Activated CD8-positive, alpha-beta memory T cell treated with anti-CD3 and anti-CD28 coated beads for 24 hours (primary cell): ENCODE measurements at places on chromosomes 13 and 19.

DNA sequence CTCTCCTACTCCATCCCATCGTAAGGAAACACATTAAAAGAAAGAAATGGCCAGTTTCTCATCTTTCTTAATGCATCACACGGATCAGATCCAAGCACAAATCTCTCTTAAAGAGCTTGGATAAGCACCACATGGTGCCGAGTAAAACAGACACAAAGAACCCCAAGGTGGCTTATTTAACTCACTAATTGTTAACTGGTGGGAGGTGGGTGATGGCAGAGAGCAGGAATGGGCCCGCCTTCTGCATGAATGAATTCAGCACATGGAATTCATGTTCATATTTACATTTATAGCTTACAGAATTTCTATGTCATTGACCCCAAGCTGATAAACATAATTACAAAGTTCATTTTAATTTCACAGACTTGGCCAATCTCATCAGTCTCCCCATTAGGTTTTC is 89.9 kb downstream of the MZT1 start:
- no peak for DNase-seq

DNA sequence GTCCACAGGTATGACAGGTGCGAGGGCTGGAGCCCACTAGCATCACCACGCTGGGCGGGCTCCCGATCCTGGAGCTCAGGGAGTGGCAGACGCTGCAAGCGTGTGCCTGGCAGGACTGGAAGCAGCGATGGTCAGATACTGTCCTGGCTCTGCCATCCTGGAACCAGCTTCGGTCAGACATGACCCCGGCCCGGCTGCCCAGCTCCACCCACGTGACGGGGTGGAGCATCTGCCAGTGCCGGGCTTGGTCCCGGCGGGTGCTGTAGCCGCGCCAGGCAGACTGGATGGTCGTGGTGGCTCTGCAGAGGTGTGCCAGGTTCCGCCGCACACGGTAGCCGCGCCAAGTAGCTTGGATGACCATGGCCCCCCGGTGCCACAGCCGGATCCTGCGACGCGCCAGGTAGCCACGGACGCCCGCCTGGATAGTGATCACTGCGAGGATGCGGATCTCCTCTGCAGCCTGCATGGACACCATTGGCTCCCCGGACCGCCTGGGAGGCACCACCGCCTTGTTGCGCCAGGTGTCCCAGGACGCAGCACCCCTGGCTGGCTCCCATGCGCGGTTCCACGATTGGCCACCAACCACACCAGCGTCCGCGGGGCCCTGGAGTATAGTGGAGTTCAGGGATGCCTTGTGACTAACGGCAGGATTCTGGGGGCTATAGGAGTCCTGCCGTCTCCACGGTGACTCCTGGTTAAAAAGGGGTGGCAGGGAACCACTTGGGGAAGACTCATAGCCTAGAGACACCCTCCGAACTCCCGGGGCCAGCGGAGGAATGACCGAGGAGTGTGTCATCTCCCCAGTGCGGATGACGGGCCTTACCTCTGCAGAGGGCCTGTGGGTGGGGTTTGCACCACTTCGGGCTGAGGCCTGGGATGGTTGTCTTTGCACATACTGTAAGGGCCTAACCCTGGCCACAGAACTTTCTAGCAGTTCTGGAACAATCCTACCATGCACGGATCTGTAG is 16.5 kb downstream of the IQCN start:
- DNase-seq: no peak

- peak; percentile 93 for DNase-seq
Observed at GRCh38 chr19:18112989-18113478, 15.5 kb downstream of the MAST3 start.

DNA sequence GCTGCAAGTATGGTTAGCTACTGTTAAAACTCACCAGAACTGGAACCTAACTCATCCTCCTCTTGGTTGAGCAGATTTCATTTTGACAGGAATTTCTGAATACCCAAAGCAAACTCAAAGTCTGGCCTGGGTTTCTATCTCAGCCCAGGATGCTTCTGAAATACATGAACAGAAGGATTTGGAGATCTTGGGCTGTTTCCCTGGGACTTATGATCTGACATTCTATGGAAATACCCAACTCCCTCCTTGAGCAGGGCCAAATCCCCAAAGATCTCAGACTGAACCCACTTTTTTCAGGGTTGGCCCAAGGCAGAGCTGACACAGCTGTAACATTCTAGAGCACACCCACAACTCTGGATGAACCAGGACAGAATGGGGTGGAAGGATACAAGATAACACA is 1.1 kb upstream of the ITM2B start:
- DNase-seq: no peak

DNA sequence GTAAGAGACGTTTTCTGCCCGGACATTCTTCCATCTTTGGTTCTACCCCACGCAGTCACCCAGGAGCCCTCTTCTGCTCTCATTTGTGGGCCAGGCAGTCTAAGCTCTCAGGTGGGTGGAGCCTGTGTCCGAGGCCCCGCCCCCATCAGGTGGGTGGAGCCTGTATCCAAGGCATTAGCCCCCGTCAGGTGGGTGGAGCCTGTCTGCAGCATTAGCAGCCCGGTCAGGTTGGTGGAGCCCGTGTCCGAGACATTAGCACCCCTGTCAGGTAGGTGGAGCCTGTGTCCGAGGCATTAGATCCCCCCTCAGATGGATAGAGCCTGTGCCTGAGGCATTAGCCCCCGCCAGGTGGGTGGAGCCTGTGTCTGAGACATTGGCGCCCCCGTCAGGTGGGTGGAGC is 45.5 kb upstream of the C13orf46 start:
- DNase-seq: peak; percentile 77

- DNase-seq: no peak
Observed at GRCh38 chr13:45328661-45329111, 12.3 kb downstream of the TPT1 start.

DNA sequence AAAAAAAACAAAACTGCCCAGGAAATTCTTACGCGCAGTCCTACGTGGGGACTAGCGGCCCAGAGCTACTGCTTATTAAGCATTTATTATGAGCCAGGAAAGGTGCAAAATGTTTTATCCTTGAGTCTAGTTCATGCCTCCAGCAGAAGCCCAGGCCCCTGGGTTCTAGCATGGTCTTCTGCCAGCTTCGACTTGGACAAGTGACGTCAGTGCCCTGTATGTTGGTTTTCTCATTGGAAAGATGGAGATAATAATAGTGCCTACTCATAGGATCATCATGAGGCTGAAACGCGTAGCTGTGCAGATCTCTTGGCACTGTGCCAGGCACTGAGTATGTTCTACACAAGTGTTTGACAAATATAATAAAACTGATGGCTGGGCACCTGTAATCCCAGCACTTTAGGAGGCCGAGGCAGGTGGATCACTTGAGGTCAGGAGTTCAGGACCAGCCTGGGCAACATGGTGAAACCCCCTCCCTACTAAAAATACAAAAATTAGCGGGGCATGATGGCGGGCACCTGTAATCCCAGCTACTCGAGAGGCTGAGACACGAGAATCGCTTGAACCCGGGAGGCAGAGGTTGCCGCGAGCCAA is 12.4 kb upstream of the SULT2B1 start:
- no peak for DNase-seq

GRCh38 chr13:23642110-23642509 is 71.9 kb downstream of the TNFRSF19 start:
- DNase-seq: no peak

DNA sequence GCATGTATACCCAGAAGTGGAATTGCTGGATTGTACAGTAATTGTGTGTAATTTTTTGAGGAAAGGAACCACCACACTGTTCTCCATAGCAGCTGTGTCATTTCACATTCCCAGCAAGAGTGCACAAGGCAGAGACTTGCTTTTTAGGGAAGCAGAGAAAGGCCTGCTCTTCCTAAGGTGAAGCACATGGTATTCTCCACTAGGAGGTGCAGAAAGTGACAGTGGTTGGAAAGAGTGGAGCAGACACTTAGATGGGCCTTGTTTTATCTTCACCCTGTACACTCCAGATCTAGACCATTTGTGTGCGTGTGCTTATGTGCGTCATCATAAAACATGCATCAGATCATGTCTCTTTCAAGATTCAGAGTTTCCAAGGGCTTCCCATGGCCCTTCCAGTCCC is 35.0 kb downstream of the FAM124A start:
- DNase-seq: no peak

GRCh38 chr13:47291107-47291656 is 394.3 kb upstream of the HTR2A start:
- no peak for DNase-seq

GRCh38 chr13:95100525-95101433 is 200.5 kb downstream of the ABCC4 start:
- no peak for DNase-seq

DNA sequence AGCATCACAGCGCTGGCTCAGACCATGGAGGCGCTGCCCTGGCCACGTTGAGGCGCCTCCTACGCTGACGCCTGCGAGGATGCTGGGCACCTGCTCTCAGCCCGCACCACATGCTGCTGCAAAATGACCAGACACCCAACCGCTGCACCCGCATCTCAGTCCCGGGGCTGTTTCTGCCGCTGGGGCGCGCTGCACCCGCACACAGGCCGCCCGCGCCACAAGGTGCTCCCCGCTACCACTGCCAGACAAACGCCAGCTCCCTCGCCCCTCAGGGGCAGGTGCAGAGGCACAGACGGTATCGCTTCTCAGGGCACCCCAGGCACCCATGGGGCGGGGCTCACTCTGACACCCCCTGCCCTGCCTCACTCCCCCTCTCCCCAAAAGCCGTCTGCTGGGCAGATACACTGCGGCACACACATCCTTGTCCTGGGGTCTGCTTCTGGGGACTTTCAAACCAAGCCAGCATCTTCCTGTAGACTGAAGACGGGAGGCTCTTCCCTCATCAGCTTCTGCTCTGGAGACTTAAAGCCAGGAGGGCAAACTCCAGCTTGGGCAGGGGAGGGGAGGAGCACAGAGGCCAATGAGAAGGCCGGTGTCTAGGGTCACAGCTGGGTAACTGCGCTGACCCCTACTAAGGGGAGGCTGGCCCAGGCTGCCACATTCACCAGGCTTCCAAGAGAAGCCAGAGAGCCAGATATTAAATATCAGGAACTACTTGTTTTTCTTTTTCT is 16.3 kb downstream of the CHERP start:
- DNase-seq: no peak

GRCh38 chr13:102650444-102650843 is 44.4 kb downstream of the METTL21C start:
- DNase-seq: no peak

- DNase-seq: no peak
Observed at GRCh38 chr13:39870197-39870747, 214.8 kb downstream of the COG6 start.

GRCh38 chr19:32224371-32225244 is 120.8 kb upstream of the ZNF507 start:
- DNase-seq: peak; percentile 84
